ENCODE measurements at places on chromosomes 2 and 18.

DNA sequence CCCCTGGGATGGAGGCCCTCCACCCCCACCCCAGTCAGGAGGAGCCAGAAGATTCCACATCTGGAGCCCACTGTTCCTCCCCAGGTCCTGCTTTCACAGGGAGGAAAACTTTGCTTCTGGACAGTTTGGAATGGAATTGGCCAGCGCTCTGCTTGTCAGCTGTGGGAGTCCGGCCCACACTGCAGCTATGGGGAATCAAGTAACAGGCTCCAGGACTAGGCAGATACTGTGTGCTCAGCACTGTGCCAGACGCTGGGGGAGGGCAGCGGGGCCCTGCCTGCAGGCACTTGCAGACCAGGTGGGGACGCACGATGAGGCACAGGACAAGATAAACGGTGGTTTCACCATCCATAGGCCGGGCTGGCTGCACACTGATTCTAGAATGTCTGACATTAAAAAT is 114.0 kb downstream of the STPG4 start:
- DNase-seq = no peak

- DNase-seq = no peak
These were observed 633 bp downstream of the NABP1 start for GRCh38 chr2:191678437-191679100.

GRCh38 chr18:13521418-13521817 is 204.9 kb downstream of the FAM210A start:
- no peak for DNase-seq

- DNase-seq = no peak
These were observed 1539.7 kb upstream of the ACVR2A start for GRCh38 chr2:146305164-146305563.

- DNase-seq = no peak
These were observed 216.3 kb downstream of the C1D start for GRCh38 chr2:67846370-67847070.

- no peak for DNase-seq
These were observed 256.4 kb upstream of the TCF4 start for GRCh38 chr18:55844382-55844781.

GRCh38 chr2:156489195-156489594 is 53.0 kb downstream of the GPD2 start:
- DNase-seq = no peak

- DNase-seq = no peak
These were observed 33.0 kb downstream of the CYRIA start for GRCh38 chr2:16632598-16632997.

GRCh38 chr2:77977471-77978063 is 455.4 kb upstream of the LRRTM4 start:
- DNase-seq = no peak

GRCh38 chr2:17719562-17720371 is 33.8 kb downstream of the SMC6 start:
- DNase-seq = no peak

DNA sequence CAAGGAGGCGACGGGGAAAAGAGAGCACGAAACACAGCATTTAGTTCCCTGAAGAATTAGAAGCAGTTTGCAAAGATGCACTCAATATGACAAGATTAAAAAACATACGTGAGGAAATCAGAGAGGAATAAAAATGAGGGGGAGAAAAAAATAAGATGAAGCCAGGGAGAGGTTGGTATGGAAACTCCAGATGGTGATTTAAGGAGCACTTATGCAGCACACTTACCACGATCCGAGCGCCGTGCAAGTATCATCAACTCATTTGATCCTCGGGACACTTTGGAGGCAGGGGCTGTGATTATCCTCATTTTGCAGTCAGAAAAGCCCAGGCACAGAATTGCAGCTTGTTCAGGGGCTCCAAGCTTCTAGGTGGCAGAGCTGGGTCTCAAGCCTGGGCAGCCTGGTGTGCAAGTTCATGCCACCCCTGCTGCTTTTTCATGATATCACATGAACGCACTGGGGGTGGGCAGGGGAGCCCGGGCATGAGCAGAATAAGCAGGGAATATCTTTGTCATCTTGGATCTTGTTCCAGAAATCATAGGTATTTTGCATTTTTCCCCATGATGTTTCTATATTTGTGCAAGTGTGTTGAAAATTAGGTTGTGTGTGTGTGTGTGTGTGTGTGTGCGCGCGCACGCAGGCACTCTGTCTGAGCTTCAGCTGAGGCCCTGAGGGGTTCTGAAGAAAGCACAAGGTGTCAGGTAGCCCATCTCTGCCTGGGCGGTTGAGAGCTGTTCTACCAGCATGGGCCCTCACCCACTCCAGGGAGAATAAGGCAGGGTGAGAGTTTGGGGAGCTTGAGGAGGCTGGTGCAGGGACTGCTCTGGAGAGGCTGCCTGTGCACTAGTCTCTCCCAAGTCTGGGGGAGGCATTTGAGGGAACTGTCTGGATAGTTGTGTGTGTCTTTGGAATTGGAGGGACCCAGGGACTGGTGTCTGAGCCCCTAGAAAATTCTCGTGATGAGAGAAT is 25.0 kb upstream of the PDIA6 start:
- no peak for DNase-seq

- no peak for DNase-seq
These were observed 4.0 kb downstream of the LPIN1 start for GRCh38 chr2:11750422-11750821.

DNA sequence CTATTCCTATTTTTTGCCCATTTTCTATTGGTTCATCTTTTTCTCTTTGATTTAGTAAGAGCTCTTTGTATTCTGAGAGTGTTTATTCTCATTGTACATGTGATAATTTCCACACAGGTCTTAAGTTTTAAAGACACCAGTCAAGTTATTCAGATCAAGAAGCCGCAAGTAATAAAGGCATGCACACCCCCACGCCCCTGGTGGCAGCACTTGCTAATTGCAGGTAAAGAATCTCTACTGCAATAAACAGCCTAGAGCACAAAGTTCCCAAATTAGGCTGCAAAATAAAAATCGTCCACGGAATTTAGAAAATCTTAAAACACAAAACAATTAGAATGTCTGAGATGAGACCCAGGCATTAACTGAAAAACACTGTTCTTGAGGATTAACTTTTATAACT is 45.2 kb downstream of the ST3GAL5 start:
- no peak for DNase-seq

- no peak for DNase-seq
These were observed 65.3 kb downstream of the PTPRM start for GRCh38 chr18:7632152-7633098.

GRCh38 chr2:237980751-237981150 is 13.9 kb downstream of the UBE2F start:
- no peak for DNase-seq

DNA sequence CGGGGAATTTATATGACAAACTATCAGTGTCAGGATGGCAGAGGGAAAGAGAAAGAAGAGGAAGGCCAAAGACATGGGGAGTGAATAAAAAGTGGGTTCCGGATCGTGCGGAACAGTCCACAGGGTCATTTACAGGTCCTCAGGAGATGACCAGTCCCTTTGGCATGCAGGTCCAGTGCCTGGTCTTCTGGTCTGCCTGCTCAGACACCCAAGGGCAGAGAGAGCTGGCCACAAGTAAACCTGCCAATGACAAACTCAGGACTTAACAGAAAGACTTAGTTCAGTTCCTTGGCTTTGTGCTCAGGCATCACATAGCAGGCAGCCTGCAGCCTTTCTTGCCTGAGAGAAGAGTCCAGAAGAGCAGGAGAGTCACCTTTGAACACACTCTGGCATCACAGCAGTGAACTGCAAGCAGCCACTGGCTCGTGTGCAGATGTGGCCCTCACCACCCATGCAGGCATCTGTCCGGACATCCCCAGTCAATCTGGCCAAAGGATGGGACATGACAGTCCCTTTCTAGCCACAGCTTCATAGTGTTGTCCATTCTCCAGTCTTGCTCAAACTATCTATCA is 14.0 kb downstream of the TMEM127 start:
- no peak for DNase-seq

DNA sequence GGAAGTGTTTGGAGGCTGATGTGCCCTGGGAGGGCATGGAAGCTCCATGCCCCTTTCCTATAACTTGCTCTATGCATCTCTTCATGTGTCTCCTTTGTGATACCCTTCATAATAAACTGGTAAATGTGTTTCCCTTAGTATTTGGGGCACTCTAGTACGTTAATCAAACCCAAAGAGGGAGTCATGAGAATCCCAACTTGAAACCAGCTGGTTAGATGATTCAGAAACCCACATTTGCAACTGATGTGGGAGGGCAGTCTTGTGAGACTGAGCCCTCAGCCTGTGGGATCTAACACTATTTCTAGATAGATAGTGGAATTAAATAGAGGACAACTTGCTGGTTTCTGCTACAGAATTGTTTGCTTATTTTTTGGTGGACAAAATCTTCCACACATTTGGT is 20.3 kb downstream of the ANKRD30B start:
- no peak for DNase-seq

DNA sequence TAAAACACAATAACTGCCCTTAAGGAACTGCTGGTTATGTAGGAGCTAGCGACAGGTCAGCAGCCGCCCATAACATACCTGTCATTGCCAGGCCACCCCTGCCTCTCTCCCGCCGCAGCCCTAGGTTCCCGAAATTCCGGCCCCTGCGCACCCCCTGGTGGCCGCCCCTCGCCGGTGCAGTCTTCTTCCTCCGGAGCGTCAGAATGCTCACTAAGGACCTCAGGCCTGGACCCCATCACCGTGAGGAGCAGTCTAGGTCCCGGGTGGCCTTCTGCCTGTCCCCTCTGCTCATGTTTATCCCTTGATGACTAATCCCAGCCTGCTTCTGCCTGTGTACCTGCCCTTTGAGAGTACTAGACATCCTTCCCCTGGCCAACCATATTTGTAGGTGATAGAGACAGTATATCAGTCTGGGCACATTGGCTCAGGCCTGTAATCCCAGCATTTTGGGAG is 115.7 kb upstream of the SLC1A4 start:
- DNase-seq = peak; percentile 67

DNA sequence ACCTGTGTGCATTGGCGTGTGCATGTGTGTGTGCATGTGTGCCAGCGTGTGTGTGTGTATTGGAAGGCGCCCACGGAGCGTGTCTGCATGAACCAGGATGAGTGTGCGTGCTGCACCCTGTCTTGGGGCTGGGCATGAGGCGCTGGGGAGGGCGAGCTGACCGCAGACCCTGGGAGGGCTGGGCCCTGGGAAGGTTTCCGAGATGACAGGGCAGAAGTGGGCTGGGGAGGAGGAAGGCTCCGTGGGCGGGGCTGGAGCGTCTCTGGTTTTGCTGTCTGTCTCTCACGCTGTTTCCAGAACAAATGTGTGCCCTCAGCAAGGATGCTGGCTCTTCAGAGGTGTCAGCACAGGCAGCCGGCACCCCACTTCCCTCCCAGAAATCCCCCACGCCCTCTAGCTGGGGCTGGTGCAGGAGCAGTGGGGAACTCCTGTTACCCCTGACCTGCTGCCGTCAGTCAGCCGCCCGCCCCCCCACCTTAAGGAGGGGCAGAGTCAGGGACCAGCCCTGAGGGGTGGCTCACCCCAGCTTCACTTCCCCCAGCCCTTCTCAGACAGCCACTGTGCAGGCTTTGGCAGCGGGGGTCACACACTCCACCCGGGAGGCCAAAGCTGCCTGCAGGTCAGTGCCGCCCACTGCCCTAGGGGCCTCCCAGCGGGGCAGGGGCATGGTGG is at the start of gene GPR35:
Gene GPR35 (plus strand): TSS at position 531 of the 672 bp plus-strand sequence. CDS start 4,473 bp downstream, outside the sequence.
- DNase-seq = peak; percentile 39

DNA sequence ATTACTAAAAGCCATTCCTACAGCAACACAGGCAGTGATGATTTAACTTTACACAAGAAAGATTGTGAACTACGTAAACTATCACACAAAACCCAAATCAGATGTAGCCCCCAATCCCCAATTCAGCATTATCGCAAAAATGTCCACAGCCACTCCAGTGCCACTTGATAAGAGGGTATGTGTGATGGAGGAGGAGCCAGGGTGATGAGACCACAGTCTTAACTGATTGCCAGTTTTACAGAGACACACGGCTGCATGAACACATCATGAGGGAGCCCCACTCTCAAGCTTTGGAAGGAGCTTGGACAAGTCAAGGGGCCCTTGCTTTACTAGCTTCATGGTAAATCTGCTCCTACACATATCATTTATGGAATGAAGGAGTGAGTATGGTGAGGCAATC is 116.0 kb downstream of the FAM161A start:
- DNase-seq = no peak

DNA sequence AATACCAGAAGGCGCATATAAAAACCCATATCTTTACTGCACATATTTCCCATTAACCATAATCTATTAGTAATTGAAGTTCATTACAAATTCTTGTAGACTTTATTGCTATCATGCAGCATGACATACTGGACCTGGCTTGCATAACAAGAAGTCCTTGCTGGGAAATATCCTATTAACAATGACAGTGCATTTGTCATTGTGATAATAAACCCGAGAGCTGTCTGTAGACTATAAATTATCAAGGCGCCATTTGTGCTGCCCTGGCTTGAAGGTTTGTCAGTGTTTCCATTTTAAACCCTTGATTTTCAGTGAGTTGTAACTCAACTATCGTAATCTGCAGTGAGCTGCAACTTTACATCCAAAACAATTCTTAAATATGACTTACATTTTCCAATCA is 59.0 kb downstream of the HNMT start:
- DNase-seq = no peak

- DNase-seq = no peak
These were observed 35.9 kb upstream of the WDSUB1 start for GRCh38 chr2:159322419-159322818.

GRCh38 chr18:67854340-67854739 is 337.8 kb upstream of the DSEL start:
- no peak for DNase-seq

GRCh38 chr2:126900646-126901319 is 2.1 kb downstream of the TEX51 start:
- DNase-seq = no peak

- no peak for DNase-seq
These were observed 47.8 kb downstream of the SLC4A3 start for GRCh38 chr2:219675221-219675620.

DNA sequence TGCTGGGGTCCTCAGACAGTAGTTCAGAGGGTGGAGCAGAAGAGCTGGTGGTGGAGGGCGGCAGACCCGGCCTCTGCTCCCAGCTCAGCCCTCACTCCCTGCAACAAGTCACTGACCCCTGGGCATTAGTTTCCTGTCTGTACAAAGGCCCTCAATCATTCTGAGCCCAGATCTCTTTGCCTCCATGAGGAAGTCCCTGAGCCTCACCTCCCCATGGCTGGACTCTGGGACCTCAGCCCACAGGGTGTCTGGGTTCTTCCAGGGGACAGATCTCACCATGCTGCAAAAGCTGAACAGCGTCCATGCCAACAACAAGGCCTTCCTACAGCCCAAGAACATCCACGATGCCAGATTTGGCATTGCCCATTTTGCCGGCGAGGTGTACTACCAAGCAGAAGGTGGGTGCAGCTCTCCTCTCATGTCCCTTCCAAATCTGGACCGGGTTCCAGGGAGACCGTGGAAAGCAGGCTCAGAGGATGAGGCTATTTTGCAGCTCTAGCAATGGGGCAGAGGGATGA is 49.1 kb downstream of the MYO7B start:
- no peak for DNase-seq

All from stimulated activated CD8-positive, alpha-beta memory T cell treated with anti-CD3 and anti-CD28 coated beads, Interleukin-4, amount 100 ng/mL, for 1 hour (primary cell).